AG08396 (cell line): ENCODE measurements at places on chromosomes 5 and 9.

DNA sequence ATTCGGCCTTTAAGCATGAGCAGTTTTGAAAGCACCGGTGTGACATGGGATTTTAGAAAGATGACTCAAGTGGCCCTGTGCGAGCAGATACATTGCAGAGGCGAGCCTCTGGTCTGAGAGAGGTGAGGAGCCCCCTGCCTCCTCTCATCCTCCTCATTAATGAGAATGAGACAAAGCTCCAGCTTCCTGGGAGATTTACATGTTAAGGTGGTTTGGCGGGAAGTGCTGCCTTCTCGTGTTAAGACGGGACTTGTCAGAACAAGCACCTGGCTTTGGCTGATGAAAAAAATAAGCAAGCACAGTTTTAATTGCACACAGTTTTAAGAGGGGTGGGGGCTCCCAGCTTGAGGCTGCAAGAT, 68.1 kb downstream of the ACTL7B start:
- no peak for DNase-seq

DNA sequence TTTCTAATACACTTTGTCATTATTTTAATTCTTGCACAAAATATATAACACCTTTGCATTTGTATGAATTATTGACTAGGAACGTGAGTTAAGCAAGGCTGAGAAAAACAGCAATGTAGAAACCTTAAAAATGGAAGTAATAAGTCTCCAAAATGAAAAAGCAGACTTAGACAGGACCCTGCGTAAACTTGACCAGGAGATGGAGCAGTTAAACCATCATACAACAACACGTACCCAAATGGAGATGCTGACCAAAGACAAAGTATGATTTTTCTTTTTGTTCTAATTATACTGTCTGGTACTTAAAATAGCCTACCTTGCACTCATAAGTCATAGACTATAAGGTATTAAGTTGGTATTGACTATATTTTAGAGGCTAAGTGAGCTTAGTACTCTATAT, 34.4 kb downstream of the RAD50 start:
- no peak for DNase-seq

- DNase-seq, result no peak
These were observed 4.9 kb downstream of the FBXO38 start for GRCh38 chr5:148388696-148389095.

DNA sequence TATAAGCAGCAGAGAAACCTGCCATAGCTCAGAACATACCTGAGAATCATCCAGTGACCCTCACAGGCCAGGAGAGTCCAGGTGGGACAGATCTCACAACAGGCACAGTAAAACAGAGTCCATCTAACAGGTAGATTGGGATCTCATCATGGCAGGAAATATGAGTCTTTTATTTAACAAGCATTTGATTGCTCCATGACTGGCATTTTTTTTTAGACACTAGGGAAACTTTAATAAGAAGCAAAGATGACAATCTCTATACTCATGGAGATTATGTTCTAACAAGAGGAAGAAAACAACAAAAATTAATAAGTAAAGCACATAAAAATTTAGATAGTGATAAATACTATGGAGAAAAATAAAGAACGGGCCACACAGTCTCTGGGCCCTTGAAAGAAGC, 12.5 kb upstream of the PUM3 start:
- DNase-seq, result no peak

- DNase-seq, result peak; percentile 71
These were observed 9.3 kb upstream of the ZDHHC12 start for GRCh38 chr9:128733256-128733655.

DNA sequence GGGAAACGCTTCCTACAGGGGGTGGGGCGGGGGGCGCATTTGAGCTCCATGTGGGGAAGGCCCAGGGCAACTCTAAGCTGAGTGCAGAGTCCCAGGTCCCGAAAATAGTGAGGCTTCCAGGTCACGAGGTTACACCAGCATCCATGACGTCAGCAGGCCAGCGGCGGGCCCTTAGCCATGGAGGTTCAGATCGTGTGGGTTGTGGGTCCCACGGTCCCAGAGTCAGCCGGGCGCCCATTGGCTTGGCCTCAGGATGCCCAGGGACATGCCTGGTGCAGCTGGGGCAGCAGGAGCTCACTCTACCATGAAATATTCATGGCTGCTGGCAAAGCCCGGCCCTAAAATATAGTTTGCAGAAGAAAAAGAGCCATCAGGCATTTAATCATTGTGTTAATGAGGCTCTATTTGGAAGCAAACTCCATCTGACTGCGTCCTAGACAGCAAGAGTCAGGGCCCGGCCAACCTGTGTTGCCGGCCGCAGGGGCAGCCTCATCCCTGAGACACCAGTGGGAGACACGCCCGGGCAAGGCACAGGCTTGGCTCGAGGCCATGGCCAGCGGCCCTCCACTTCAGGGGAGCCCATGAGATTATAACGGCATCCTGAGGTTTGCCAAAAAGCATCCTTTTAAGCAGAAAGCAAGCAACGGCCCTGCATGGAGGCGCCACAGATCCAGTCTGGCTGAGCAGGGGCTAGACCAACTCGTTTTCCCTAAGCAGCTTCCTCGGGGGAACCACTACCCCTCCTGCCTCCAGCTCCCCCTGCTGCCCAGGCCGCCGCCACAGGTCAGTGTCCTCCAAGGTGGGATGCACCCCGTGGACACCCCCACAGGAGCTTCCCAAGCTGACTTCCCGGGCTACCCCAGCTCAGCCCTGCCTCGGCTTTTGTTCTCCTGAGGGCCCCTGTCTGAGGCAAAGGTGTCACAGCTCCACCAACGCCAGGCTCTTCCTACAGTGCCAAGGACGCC, 108.9 kb upstream of the PPP1R26 start:
- no peak for DNase-seq
